ENCODE measurements at places on chromosomes 16 and 17. TPM values are rescaled to one million over a fixed set of nuclear protein-coding genes. Genes with fewer than 3 reads are reported as not detected.

The TBC1D3G gene
- not detected for total RNA-seq

The TBC1D3B gene
- 1.5 TPM for total RNA-seq

The DNAI2 gene
- 1.2 TPM for total RNA-seq

The NUDT16L1 gene
- 78.9 TPM for total RNA-seq

The CLEC19A gene
- total RNA-seq = not detected

The CD300LG gene
- total RNA-seq = not detected

The HIGD1B gene
- total RNA-seq = not detected

The GOSR2 gene
- total RNA-seq = 46.6 TPM

The SHCBP1 gene
- total RNA-seq = 0.69 TPM

The IL34 gene
- 0.88 TPM for total RNA-seq

DNA sequence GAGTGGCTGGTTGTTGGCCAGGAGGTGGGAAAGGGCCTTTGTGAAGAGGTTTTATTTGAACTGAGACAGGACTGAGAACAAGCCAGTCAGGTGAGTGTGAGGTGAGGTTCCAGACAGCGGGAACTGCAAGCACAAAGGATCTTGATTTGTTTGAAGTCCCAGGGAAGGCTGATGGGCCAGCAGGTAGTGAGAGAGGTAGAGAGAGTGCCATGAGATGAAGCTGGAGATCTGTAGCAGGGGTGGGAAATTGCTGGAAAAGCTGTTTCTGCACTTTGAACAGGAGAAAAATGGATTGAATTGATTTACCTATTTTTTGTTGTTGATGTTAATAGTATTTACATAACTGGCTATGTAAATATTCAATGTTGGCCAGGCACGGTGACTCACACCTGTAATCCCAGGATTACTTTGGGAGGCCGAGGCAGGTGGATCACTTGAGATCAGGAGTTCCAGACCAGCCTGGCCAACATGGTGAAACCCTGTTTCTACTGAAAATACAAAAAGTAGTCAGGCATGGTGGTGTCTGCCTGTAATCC is 7.7 kb upstream of the DCTPP1 start:
- H3K27me3 ChIP-seq = no peaks in the 10 kb centered on the region
- DNase-seq = no peak
- peaks cover 10% of the 10 kb centered on the region for H3K4me1 ChIP-seq

GRCh38 chr16:57284209-57284951 is at the start of gene PLLP:
PLLP (minus strand) TSS chr16:57284672; CDS start chr16:57284540, 132 bp downstream.
- no peak within 1 kb of the TSS for H3K27ac ChIP-seq
- H3K36me3 ChIP-seq = no peaks in the 10 kb centered on the region
- peak; percentile 45 for DNase-seq
- peak within 1 kb of the TSS; percentile 64 for H3K4me3 ChIP-seq
- peaks cover 37% of the 10 kb centered on the region for H3K4me1 ChIP-seq
- H3K27me3 ChIP-seq = peaks cover 5% of the 10 kb centered on the region

DNA sequence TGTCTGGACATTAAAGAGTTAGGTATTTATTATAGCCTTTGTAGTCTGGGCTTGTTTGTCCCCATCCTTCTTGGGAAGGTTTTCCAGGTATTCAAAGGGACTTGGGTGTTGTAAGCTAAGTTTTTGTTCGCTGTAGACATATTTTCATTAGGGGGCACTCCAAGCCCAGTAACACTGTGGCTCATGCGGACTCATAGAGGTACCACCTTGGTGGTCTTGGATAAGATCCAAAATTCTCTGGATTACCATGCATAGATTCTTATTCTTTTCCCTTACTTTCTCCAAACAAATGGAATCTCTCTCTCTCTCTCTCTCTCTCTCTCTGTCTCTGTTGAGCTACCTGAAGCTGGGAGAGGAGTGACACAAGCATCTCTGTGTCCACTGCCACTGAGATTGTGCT is 48.9 kb downstream of the ERCC4 start:
- H3K4me3 ChIP-seq = no peak overlapping the region
- no peak for DNase-seq
- H3K27me3 ChIP-seq = no peaks in the 10 kb centered on the region
- H3K27ac ChIP-seq = no peak overlapping the region

GRCh38 chr16:22264786-22265185 is 32.4 kb upstream of the POLR3E start:
- peaks cover 32% of the 10 kb centered on the region for H3K4me1 ChIP-seq
- DNase-seq = no peak
- H3K4me3 ChIP-seq = no peak overlapping the region
- H3K27ac ChIP-seq = no peak overlapping the region

DNA sequence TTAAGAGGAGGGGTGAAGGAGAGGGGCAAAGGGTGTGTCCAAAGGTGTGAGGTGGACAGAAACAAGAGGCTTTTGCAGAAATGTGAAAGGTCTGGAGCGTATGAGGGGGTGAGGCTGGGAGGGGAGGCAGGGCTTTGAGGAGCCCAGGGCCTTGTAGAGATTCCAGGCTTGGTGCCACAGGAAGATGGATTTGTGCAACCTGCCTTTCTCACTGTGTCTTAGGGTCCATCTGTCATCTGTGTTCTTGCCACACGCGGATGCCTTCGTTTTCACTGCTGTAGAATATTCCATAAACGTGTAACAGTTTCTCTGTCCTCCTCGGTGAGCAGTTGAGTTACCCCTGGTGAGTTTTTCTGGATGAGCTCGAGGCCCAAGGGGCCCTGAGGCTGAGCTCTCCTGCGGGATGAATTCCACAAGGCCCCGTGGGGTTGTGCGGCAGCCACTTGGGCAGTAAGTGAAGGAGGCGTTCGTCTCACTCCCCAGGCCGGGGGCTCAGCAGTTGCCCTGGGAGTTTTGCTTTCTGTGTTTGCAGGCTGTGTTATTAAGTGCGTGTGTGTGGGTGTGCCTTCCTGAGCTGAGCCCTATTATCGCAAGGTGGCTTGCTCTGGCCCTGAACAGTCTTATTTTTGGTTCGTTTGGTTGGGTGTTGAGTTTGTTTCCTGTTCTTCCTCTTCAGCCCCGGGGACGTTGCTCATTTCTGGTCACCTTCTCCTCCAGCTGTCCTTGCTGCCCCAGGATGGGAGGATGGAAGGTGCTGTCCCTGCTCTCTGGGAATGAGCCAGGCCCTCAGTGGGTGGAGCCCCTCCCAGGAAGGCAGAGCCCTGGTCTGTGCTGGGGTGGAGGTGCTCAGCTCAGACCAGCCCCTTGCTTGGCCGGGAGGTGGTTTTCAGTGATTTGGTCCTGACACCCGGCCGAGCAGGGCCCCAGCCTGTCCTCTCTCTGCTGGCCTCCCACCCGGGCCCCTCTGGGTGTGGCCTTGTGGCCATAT is 28.4 kb downstream of the BAIAP2 start:
- H3K27me3 ChIP-seq = no peaks in the 10 kb centered on the region
- H3K36me3 ChIP-seq = no peaks in the 10 kb centered on the region
- no peak overlapping the region for H3K4me3 ChIP-seq
- H3K4me1 ChIP-seq = peaks cover 7% of the 10 kb centered on the region
- no peak for DNase-seq

DNA sequence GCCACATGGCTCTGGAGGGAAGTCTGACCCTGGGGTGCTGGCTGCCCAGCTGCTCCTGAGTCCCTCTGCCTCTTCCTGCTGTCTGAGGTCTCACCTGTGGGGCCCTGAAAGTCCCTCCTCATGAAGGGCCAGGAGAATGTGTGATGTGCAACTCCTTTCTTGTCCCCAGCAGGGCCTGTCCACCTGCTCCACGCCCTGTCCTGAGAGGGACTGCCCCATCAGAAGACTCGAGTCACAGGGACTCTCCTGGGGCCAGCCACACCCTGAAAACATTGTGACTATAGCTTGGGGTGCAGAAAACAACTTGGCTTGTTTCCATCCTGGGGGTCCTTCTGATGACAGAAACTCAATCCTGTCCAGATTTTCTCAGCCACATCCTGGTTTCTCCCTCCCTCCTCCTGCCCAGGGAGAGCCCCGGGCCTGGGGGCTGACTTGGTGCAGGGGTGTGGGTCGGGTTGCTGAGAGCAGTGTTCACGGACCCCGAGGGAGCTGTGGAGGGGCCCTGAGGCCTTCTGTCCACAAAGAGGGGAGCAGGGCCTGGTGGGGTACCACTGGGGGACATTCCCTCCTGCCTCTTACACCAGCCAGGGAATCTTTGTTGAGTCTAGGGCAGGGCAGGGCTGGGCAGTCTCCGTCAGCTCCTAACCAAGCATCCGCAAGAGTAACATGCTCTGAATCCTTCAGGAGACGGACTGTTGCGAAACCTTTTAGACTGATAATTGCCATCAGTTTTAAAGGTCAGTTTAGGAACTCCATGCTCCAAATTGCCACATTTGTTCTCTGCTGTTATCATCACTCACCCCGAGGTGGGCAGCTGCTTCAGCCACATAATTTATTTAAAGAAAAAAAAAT is 45.9 kb downstream of the NT5M start:
- H3K27me3 ChIP-seq = peaks cover 2% of the 10 kb centered on the region
- no peak overlapping the region for H3K27ac ChIP-seq
- no peak for DNase-seq
- no peak overlapping the region for H3K4me3 ChIP-seq

GRCh38 chr16:87926246-87927194 is 9.8 kb downstream of the CA5A start:
- peaks cover 6% of the 10 kb centered on the region for H3K4me1 ChIP-seq
- no peak for DNase-seq
- no peaks in the 10 kb centered on the region for H3K27me3 ChIP-seq
- H3K27ac ChIP-seq = no peak overlapping the region
- H3K4me3 ChIP-seq = no peak overlapping the region

DNA sequence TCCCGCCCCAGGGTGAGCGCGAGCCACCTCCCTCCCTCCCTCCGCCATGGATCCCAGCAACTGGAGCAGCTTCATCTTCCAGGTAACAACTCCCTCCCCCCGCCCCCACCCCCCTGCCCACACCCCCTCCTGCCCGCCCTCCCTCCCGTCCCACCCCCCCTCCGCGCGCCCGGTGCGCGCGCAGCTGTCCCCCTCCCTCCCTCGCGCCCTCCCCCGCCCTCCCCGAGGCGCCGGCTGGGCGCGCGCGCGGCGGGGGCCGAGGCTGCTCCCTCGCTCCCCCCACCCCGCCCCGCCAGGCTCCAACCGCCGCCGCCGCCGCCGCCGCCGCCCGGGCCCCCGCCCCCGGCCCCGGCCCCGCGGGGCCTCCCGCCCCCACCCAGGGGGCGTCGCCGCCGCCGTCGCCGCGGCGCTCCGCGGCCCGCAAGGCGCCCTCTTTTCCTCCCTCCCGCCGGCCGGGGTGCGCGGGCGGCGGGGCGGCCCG is at the start of gene MAZ:
MAZ (plus strand) TSS at position 431 of the 481 bp plus-strand sequence. CDS start 173 bp downstream, outside the sequence.
- peak within 1 kb of the TSS; percentile 94 for H3K4me3 ChIP-seq
- H3K27me3 ChIP-seq = no peaks in the 10 kb centered on the region
- H3K4me1 ChIP-seq = peaks cover 58% of the 10 kb centered on the region
- peaks cover 37% of the 10 kb centered on the region for H3K36me3 ChIP-seq

DNA sequence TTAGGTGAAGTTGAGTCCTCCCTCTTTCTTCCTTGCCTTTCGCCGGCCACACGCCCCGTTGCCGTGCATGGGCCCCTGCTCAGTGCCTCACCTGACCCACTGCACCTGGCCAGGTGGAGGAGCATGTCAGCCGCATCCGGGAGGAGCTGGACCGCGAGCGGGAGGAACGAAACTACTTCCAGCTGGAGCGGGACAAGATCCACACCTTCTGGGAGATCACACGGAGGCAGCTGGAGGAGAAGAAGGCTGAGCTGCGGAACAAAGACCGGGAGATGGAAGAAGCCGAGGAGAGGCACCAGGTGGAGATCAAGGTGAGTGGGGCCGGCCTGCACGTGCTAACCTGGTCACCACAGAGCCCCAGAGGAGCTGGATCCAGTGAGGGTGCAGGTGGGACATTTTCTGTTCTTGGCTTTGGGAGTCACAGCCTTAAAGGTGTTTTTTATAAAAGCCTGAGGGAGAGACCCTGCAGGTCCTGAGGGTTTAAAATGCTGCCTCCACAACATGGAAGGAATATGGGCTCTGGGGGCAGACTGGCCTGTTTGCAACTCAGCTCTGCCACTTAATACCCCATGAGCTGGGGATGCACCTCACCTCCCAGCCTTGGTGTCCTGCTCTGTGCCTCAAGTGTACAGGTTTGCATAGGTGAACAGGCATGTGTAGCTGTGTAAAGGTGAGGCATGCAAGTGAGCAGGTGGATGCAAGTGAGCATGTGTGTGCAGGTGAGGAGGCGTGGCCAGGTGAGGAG is 12.1 kb upstream of the DBNDD1 start:
- H3K27me3 ChIP-seq = no peaks in the 10 kb centered on the region
- no peak for DNase-seq
- H3K4me1 ChIP-seq = peaks cover 1% of the 10 kb centered on the region
- H3K27ac ChIP-seq = no peak overlapping the region

- no peak overlapping the region for H3K27ac ChIP-seq
- H3K4me1 ChIP-seq = peaks cover 5% of the 10 kb centered on the region
- peak; percentile 57 for DNase-seq
- no peaks in the 10 kb centered on the region for H3K27me3 ChIP-seq
Observed at GRCh38 chr17:8991514-8992285, 26.2 kb upstream of the PIK3R5 start.

- DNase-seq = no peak
- H3K4me1 ChIP-seq = no peaks in the 10 kb centered on the region
- H3K27me3 ChIP-seq = no peaks in the 10 kb centered on the region
Observed at GRCh38 chr16:11546608-11547061, 40.1 kb downstream of the LITAF start.

DNA sequence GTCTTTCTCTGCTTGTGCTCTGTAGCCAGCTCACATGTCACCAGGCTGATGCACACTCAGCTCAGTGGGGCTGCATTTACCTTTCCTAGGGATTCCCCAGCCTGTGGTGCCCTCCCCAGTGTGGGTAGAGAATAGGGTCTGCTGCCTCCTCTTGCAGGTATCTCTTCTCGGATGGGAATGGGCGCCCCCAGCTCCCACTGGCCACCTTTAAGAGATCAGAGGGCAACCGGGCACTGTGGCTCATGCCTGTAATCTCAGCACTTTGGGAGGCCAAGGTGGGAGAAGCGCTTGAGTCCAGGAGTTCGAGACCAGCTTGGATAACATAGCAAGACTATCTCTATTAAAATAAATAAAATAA is 3.3 kb downstream of the XYLT2 start:
- H3K27me3 ChIP-seq = no peaks in the 10 kb centered on the region
- no peak overlapping the region for H3K27ac ChIP-seq
- H3K4me3 ChIP-seq = no peak overlapping the region
- peaks cover 28% of the 10 kb centered on the region for H3K4me1 ChIP-seq
- peaks cover 6% of the 10 kb centered on the region for H3K36me3 ChIP-seq
- DNase-seq = no peak

GRCh38 chr16:57318240-57318970 is 33.9 kb upstream of the PLLP start:
- DNase-seq = no peak
- no peak overlapping the region for H3K27ac ChIP-seq
- H3K4me1 ChIP-seq = peaks cover 6% of the 10 kb centered on the region
- H3K27me3 ChIP-seq = no peaks in the 10 kb centered on the region
- no peak overlapping the region for H3K4me3 ChIP-seq
- H3K36me3 ChIP-seq = no peaks in the 10 kb centered on the region

All from CD4-positive, alpha-beta T cell (primary cell).